ENCODE measurements at places on chromosomes 7 and 10.

GRCh38 chr7:157389951-157390730, 53.3 kb downstream of the DNAJB6 start:
- peak; percentile 48 for DNase-seq

- no peak for DNase-seq
These were observed 69.0 kb downstream of the SEPTIN7 start for GRCh38 chr7:35869810-35870209.

GRCh38 chr7:22733761-22734160, 6.8 kb downstream of the IL6 start:
- DNase-seq = no peak

DNA sequence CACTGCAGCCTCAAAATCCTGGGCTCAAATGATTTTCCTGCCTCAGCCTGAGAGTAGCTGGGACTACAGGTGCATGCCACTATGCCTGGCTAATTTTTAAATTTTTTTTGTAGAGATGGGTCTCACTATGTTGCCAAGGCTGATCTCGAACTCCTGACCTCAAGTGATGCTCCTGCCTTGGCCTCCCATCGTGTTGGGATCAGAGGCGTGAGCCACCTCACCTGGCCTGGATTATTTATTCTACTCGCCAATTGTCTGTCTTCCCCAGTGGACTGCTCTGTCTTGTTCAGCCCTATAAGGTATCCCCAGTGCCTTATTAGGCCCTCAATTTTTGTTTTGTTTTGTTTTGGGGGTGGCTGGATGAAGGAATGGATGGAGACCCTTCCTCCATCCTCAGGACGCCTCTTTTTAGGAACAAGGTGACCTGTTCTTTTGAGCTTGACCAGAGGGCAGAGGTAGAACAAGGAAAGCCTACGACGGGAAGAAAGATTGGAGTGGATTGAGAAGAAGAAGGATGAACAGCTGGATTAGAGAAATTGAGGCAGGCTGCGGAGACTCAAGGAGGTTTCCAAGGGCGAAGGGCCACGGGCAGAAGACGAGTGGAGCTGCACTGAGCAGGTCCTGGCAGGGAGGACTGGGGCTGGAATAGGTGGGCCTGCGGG, 541 bp upstream of the DENND10 start:
- DNase-seq = no peak

GRCh38 chr10:86655173-86655540, 810 bp downstream of the OPN4 start:
- DNase-seq = no peak

DNA sequence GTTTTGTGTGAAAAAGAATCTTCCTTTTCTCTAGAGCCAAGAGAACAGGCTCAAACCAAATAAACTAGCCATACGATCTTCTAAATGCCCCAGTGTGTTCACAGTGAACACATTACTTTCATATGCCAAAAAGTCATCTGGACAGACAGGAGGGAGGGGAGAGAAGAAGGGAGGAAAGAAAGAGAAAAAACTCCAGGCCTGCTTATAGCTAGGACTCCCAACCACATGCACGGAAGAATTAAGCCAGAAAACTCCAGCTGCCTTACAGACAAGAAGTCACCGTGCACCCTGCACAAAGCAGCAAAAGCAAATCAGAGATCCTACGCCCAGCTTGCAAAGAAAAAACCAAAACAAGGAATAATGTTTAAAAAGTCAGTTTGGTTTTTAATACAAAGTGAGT, 34.3 kb downstream of the SNX8 start:
- no peak for DNase-seq

DNA sequence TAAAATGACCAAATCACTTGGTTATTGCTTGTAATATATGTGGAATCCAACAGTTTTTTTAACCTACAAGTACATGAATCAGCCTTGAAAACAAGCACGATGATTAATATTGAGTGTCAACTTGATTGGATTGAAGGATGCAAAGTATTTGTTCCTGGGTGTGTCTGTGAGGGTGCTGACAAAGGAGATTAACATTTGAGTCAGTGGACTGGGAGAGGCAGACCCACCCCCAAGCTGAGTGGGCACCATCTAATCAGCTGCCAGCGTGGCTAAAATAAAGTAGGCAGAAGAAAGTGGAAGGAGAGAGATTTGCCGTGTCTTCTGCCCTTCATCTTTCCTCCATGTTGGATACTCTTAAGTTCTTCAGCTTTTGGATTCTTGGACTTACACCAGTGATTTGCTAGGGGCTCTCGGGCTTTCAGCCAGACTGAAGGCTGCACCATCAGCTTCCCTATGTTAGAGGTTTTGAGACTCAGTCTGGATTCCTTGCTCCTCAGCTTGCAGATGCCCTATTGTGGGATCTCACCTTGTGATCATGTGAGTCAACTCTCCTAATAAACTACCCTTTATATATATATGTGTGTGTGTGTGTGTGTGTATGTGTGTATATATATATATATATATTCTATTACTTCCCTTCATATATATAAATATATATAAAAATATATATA, 118.4 kb upstream of the WDR11 start:
- no peak for DNase-seq

GRCh38 chr10:22386503-22386902, 41.2 kb downstream of the SPAG6 start:
- no peak for DNase-seq

DNA sequence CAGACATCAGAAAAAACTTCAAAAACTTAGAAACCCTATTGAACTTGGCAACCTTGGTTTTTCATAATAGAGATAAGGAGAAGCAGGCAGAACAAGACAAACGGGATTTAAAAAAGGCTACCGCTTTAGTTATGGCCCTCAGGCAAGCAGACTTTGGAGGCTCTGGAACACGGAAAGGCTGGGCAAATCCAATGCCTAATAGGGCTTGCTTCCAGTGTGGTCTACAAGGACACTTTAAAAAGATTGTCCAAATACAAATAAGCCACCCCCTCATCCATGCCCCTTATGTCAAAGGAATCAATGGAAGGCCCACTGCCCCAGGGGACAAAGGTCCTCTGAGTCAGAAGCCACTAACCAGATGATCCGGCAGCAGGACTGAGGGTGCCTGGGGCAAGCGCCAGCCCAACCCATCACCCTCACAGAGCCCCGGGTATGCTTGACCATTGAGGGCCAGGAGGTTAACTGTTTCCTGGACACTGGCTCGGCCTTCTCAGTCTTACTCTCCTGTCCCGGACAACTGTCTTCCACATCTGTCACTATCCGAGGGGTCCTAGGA, 115.3 kb downstream of the NRCAM start:
- no peak for DNase-seq

GRCh38 chr10:133044401-133044811, 43.3 kb upstream of the ADGRA1 start:
- no peak for DNase-seq

DNA sequence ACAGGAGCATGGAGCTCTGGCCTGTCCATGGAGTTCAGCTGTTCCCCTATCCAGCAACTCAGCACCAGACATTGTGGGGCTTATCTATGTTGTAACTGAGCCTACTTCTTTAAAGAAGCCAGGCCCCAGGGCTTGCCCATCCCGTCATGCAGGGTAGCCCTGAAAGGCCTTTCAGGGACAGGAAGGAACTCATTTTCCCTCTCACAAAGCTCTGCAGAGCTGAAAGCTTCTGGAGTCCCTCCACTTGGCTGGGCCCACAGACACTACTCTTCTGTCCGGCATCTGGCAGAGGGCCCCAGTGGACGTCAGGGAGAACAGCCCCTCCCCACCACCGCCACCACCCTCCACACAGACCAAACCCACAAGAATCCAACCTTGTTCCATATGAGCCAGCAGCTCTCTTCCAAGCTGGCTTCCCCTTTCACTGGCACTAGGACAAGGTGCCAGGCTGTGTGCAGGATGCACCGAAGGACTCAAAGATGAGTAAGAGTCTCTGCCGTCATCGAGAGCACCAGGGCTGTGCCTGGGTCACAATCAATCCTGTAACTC, 33.1 kb downstream of the DENND2A start:
- DNase-seq = no peak

DNA sequence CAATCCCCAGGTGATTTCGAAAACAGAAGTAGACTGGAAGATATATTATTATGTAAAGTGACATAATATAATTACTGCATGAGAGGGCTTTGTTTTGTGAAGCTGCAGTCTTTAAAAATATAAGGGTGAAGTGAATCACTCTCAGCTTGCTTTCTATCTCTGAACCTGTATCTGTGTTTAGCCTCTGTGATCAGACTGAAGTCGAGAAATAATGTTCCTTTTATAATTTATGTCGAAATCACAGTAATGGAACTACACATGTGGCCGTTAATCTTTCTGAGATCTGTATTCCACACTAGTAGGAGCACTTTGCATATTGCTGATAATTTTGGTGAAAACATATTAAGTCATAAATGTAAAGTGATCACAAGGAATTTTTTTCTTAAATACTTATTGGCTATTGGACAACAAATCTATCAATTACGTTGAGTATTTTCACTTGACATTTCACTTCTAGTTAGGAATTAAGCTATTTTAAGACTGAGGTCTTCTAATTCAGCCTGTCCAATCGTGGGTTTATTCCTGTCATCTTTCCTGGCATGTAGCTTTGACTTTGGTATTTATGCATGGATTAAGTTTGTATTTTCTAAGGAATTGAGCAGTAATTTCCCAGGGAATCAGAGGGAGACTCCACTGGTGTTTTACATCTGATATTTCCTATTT, 268.2 kb upstream of the POT1 start:
- no peak for DNase-seq

DNA sequence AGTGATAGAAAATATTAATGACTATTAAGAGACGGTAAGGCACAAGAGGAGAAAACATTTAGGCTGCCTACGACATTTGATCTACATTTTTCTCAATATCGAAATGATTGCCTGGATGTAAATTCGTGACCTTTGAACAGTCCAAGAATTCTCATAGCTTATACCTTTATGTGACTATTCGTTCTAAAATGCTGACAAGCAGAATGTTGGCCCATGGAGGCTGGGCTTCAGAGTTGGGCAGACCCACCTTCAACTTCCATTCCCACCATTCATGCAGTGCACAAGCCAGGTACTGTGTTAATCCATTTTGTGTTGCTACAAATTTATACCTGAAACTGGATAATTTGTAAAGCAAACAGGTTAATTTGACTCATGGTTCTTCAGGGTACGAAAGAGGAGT, 441.4 kb upstream of the COBL start:
- no peak for DNase-seq

GRCh38 chr7:129824291-129825208, 128.2 kb downstream of the UBE2H start:
- DNase-seq = peak; percentile 20

- DNase-seq = no peak
These were observed 64.6 kb upstream of the DOCK1 start for GRCh38 chr10:126840576-126841135.

- DNase-seq = no peak
These were observed 232.7 kb downstream of the IMMP2L start for GRCh38 chr7:111329367-111330234.

DNA sequence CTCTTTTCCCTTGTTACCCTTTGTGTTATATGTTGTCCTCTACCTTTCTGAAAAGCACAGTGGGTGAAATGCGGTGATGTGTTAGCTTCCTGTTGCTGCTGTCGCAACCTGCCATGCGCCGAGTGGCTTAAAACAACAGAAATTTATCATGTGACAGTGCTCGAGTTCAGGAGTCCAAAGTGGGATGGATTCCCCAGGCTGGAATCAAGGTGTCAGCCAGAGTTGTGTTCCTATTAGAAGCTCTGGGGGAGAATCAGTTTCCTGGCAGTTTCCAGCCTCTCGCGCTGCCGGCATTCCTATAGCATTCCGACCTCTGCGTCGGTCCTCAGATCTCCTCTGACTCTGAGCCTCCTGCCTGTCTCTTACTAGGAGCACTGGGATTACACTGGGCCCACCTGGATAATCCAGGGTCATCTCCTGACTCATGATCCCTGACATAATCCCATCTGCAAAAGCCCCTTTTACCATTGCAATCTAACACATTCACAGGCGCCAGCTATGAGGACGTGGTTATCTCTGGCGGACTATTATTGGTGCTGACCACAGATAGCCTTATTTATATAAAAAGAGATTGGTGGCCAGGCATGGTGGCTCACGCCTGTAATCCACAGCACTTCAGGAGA, 207.5 kb downstream of the CUX1 start:
- DNase-seq = no peak

DNA sequence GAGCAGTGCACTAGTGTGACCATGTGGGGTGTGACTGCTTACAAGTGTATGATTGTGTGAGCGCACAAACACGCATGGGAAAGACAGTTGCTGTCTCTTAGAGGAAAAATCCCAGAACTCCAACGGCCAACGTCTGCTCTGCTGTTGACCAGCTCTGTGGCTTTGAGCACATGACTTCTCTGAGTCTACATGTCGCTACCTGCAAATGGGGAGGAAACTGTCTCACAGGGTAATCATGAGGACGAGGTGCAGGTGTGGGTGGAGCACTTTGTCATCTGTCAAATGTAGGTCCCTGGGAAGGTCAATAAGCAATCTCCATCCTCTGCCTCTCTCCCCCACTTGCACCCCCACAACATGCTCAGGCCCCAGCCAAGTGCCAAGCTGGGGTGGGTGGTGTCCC, 31.2 kb upstream of the TLX1 start:
- DNase-seq = no peak

DNA sequence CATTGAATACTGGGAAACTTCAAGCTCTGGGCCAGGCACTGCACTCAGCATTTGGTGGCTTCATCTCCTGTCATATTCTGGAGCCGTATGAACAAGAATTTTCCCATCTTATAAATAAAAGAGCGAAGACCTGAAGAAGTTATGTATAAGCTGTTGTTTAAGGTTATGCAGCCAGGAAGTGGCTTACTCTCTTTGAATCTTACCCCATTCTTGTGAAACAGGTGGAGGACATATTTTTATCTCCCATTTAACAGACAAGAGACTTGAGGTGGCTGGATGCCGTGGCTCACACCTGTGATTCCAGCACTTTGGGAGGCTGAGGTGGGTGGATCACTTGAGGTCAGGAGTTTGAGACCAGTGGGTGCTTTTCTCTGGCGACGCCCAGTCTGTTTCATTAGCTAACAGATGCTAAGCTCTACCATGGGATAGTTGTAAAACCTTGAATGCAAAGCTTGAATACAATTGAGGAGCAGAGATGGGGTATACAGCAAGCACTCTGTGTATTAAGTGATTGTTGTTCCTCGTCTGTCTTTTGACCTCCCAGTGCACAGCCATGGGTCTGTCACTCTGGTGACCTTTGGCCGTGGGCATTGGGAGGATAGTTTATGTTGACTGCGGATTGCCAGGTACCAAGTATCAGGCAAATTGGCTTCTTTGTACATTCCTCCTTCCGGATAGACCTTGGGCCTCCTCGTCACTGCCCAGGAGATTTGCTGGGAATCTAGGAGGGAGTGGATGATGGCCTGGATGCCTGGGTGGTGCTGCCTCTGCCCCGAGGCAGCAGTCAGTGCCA, 85.8 kb downstream of the GRK5 start:
- DNase-seq = no peak

GRCh38 chr10:88045656-88046415, 182.4 kb downstream of the PTEN start:
- no peak for DNase-seq

DNA sequence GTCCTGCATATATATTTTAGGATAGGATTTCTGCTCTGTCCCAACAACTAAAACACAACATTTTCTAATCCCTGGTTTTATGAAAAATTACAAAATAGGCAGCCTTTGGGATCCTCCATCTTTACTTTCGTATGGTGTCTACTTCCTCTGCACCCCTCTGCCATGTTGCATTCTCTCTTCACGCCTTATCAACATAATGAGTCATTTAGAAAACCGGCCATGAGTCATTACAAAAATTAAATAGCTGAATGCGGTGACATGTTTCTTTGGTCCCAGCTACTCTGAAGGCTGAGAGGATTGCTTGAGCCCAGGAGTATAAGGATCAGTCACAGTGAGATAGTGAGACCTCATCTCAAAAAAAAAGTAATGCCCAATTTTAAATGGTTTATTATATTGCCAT, 148.1 kb upstream of the CELF2 start:
- no peak for DNase-seq

Data from CD4-positive, alpha-beta T cell treated with Interferon alpha-2 for 1 hour (primary cell).